ENCODE measurements at places on chromosomes 5 and 9.

GRCh38 chr9:91900797-91901177, 49.2 kb downstream of the ROR2 start:
- no peak for DNase-seq

DNA sequence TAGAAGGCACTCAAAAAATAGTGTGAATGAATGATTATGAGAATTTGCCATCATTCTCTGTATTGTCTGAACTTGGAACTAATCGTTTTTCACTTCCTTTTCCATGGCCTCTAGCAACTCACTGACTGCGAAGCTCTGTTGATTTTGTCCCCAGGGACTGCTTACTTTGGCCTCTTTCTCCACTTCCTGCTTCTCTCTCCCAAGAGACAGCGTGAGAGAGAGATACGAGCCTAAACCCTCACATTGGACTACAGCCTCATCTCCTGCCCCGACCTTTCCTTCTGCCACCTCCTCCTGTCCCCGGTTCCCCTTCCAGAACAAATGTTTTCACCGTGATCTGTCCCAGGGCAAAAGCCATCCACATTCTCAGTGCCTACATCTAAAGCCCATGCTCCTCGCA, 300.8 kb upstream of the PANK3 start:
- no peak for DNase-seq

GRCh38 chr5:66406761-66407336, 189.3 kb upstream of the MAST4 start:
- no peak for DNase-seq

GRCh38 chr9:104009826-104010225, 84.3 kb upstream of the SMC2 start:
- DNase-seq = no peak

DNA sequence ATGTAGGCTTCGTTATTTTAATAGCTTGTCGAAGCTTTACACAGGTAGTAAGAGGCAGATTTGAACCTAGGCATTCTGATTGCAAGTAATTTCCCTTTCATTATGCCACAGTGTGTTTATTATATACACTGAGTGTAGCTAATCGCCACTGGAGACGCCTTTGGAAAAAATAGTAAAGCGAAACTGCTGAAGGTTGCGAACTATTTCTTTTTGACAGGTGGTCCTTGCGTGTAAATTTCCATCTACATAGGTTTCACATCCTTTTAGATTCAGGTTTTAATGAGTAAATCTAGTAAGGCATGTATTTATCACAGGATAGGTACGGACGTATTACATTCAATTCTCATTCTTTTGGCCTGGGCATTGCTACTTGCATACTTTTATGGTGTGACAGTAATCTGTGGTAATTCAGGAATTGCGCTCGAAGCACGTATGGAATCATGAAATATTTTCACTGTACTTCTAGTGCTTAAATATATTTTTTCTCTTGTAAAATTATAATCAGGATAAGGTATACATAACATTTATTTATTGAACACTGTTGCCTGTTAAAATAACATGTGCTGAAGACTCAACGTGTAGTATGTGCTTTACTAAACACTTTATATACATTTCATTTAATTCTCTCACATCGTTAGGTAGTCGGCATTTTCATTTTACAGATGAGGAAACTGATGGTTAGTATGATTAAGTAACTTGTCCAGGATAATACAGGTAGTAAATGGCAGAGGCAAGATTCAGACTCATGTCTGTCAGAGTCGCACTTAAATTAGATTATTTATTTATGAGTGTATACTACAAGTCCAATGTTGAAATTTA, 1.8 kb downstream of the MARCHF6 start:
- DNase-seq = peak; percentile 36

DNA sequence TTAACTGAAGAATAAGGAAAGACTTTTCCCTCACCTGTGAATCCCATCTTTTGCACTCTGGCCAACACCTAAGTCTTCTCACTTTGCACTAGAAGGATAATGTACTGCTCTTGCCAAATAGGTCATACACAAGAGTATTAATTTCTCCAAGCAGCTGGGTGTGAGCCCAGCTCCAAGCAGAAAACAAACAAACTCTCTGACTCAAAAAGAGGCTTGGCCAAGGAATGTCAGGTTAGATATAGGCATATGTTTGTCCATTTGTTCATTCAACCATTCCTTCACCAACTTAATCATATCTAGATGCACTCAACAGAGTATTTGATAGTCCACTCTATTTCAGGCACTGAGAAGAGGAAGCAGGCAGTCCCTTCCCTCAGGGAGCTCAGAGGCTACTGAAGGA, 84.4 kb downstream of the HTR4 start:
- DNase-seq = no peak

DNA sequence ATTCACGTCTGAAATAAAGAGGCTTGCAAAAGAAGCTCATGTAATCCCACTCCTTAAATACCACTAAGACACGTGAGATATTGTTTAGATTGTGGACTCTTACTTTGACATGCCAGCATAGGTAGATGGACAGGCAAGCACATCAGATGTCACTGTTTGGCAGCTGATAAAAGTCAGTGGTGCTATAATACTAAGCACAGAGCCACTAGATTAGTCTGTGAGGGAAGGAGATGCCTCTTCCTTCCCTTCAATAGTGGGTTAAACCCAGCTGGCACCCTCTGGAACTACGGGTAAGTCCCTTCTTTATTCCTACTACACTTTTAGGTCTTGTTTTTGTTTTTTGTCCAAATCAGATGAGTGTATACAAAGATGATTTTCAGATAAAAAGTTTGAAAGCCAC, at the start of gene MYOT:
Gene MYOT (plus strand): TSS at position 197 of the 400 bp plus-strand sequence. CDS start 2,792 bp downstream, outside the sequence.
- DNase-seq = no peak

GRCh38 chr5:67133776-67134175, 62.8 kb downstream of the CD180 start:
- DNase-seq = no peak

DNA sequence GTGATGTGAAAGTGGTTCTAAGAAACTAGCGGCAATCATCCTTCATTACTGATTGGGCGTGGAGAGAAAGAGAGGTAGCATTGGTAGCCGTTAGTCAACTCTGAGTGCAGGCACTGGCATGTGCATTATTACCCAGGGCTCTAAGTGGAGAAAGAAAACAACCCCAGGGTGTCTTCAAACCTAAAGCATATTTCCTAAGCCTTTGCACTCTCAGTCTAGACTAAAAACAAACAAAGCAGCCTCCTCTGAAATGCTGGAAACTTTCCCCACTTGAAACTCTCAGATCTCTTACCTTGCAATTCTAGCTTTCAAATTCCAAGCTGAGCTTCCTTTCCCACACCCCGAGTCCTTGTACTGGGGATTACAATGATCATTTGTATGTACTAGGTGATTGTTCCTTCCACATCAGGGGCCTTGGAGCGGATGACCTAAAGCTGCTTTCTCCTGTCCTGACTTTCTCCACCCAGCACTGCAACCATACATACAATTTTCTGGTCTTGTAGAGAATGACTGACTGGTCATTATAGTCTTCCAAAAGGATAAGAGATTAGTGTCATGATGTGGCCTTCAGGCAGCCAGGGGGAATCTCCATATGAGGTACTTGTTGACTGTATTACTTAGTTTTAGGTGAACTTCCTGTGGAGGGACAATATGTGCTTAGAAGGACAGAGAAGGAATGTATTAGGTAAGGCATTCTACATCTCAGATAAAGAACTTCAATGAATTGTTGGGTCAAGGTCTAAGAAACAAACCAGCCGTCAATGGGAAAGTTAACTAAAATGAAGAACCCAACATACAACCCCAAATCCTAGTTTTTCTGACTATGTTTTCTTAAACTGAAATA, 98.3 kb upstream of the CDKN2B start:
- no peak for DNase-seq

GRCh38 chr5:170434966-170435605, 45.9 kb upstream of the KCNMB1 start:
- peak; percentile 52 for DNase-seq

- DNase-seq = no peak
Measured at GRCh38 chr9:108478431-108479332, 377.1 kb downstream of the ACTL7B start.

- DNase-seq = no peak
Measured at GRCh38 chr5:130601-131131, 38.7 kb downstream of the PLEKHG4B start.

Data from CD4-positive, alpha-beta T cell treated with Interleukin-2 at 100 ng/mL for 4 hours (primary cell).